ENCODE measurements at places on chromosomes 1 and 21.

GRCh38 chr1:225737161-225737560 lies 40.5 kb upstream of the SRP9 start:
- no peak for DNase-seq

- no peak for DNase-seq
Measured at GRCh38 chr1:235702412-235702811, 52.8 kb upstream of the GNG4 start.

DNA sequence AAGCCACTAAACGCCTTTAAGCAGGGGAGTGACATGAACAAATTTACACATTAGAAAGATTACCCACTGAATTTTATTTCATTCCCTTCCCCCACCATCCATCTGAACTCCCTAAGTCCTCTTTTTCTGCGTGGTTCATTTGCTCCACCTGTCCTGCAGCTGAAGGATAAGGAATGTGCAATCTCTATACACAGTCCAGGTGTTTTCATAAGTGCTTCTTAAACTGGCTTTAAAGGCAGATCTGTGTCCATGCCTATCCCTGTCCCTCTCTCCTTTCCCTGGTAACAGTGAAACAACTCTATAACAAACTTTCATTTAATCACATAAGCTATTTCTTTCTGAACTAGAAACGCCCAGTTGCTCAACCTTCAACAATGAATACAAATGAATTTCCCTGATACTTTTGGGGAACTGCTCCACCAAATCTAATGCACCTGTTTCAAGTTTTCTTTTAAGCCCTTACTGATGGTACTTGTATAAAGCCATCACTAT lies 8.4 kb downstream of the GSTM3 start:
- no peak for DNase-seq

DNA sequence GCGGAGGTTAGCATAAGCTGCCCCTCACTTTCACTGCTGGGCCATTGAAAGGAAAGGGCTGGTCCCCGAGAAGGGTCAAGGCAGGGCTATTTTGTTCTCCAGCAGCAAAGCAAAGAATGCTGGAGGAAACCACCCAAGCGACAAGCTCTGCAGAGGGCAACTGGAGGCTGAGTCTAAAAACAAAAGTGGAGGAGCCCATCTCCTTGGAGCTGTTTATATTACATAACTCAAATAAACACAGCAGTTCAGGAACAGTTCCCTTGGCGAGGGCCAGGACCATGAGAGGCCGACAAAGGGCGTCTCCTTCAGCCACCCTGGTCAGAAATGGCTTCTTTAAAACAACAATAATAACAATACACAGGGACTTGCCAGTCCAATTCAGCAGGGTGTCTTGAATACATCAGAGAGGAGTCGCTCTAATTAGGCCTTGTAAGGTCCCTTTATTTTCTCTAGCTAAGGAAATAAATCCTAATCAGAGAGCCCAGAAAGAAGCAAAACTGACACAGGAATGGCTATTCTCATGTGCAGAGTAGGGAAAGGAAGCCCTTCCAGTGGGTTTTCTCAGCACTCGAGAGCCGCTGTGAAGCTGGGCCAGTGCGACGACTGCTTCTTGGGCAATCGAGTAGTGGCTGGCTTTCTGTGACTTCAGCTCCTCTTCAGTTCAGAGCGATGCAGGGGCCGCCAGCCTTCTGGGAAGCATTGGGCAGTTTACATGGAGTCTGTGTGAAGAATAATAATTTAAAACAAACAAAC lies 57.0 kb upstream of the TARBP1 start:
- DNase-seq = no peak

DNA sequence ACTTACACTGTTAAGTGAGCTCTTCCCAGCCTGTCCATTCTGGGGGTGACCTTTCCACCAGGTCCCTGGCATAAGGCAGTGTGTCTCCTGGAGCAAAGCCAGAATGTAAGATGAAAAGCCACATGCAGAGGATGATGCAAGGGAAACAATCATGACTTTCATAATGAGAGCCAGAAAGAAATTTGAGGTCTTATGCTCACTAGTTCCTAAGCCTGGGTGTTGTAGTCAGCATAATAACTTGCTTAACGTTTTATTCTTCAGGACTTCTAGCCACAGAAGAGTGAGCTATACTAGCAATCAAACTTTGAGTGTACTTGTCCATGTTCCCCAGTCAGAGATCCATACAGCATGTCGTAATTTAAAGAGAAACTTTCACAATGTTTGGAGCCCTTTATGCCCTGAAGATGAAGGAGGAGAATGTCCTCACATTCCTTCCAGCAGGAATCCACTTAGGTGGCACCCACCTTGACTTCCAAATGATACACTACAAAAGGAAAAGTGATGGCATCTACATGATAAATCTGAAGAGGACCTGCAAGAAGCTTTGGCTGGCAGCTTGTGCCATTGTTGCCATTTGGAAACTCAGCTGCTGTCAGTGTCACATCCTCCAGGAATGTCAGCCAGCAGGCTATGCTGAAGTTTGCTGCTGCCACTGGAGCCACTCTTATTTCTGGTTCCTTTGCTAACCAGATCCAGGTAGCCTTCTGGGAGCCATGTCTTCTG lies 60.5 kb upstream of the FOXD3 start:
- DNase-seq = no peak

GRCh38 chr1:152018537-152018936 lies 18.3 kb downstream of the S100A11 start:
- no peak for DNase-seq

- no peak for DNase-seq
Measured at GRCh38 chr1:34918977-34919561, 10.4 kb downstream of the DLGAP3 start.

DNA sequence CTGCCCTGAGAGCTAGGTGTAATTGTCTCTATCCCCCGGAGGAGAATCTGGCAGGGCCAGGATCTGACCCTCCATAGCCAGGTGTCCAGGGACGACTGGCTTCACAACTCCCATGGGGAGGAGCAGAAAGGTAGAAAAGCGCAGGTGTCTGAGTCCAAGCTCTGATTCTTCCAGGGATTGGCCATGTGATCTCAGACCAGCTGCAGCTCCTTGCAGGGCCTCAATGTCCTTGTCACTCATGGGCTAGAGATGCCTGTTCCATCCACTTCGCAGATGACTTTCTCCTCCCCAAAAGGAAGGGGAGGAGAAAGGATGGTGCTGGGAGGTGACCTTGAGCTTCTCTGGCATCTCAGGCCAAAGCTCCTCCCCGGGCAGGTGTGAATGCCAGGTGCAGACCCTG lies 22.7 kb downstream of the HSPG2 start:
- DNase-seq = no peak

- no peak for DNase-seq
Measured at GRCh38 chr1:180888870-180889269, 23.8 kb upstream of the KIAA1614 start.

DNA sequence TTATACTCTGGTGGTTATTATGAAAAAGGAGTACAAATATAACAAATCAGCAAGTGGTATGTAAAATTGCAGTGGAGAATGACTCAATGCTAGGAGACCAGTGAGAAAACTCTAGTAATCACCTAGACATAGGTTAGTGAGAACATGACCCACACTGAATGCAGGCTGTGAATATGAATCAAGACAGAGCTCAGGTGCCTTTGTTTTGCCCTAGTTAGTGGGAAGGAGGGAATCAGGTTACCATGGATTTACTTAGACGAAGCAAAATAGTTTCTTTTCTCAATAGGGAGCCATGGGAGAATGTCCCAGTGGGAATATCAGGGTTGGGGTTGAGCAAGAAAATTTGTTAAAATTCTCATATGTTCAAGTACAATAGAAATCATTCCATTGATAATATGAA lies 10.6 kb upstream of the GCLM start:
- DNase-seq = no peak

- no peak for DNase-seq
Measured at GRCh38 chr1:5634893-5635292, 357.3 kb downstream of the NPHP4 start.

DNA sequence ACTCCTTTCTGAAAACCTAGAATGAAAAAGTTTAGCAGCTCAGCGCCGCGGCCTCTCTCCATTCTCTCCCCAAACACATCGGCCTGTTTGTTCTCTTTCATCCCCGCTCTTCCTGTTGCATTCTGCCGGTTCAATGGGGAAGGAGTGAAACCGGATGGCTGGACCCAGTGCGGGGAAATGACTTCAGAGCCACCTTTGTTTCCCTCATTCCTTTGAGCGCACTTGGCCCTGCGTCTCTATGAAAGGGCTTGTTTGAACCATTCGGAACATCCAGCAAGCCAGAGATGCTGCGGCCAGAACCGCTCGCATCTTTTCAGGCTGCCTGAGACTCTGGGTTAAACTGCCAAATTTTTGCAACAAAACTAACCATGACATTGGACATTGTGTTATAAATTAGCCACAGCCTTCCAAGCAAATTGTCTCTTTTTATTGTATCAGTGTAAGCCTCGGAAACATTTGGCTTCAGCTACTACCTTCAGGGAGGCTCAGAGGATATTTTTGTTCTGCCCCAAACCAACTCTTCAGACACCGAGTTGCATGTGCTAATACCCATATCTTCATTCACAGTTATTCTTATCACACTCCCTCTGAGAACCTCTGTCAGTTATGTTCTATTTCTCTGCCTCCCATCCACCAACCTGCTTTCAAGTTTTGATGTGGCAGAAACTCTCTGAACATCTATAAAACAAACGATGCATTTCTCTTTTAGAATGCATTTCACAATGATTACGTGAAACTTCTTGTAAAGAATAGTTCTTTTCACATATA lies 5.1 kb upstream of the OLIG1 start:
- no peak for DNase-seq

- DNase-seq = no peak
Measured at GRCh38 chr1:175520186-175520585, 223.2 kb downstream of the TNR start.

DNA sequence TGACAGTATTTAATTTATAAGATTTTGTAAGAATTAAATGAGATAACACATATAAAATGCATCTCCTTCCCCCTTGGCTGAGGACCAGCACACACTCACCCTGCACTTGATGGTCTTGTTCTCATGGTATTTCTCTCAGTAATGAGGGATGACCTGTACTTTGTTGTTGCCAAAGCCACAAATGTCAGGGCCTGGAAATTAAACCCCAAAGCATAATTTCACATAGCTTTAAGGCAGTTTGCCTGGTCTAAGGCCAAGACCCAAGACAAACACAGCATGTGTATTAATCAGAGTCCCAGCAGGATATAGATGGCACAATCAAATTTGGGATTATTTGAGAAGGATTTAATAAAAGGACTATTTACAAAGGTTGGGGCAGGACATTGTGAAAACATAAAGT lies 48.6 kb upstream of the EPS15 start:
- no peak for DNase-seq

- DNase-seq = no peak
Measured at GRCh38 chr1:170587253-170587593, 55.3 kb downstream of the GORAB start.

GRCh38 chr1:56555448-56555847 lies 23.9 kb downstream of the PLPP3 start:
- no peak for DNase-seq

- DNase-seq = no peak
Measured at GRCh38 chr1:201009962-201010645, 13.4 kb downstream of the KIF21B start.

DNA sequence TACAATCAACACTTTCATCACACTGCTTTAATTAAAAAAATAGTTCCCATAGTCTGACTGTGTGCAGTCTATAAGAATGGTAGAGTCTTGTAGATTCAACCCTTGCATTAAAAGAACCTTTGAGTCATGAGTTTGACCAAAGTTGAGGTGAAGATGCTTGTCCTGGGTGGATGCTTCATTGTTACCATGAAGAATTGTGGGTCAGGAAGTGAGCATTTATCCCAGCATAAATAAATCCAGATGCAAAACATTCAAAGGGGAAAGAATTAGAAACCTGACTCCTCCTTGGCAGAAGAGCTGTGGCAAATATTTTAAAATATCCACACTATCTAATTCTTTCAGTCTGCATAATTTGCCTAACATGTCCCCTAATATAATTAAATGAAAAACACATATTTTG lies 72.9 kb upstream of the SPAG17 start:
- no peak for DNase-seq

DNA sequence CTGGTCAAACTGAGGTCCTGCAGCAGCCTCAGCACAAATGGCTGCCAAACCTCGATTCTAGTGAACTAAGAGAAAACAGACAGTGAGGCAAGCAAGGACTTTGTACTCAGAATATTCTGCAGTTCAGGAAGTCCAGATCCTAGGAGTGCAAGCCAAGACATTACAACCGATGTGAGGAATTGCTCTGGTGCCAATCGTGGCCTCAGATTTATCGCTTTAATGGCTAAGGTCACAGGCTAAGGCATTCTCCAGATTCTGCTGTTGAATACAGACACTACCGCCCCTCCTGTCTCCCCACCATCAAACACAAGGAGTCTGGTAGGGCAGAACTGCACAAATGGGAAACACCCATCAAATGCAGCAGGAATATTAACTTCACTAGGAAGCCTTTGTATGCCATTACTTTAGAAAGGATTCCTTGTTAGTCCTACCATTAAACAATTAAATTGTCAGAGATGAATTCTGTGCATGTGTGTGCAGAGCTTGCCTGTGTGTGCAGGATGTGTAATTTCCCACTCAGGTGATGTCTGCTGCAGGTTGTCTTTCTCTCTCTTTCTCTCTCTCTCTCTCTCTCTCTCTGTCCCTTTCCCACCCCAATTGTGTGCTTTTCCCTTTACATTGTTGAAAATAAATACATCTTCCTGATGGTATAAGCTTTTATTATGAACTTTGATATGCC lies 9.2 kb upstream of the SERTAD4 start:
- no peak for DNase-seq

All from activated CD4-positive, alpha-beta T cell treated with anti-CD3 and anti-CD28 coated beads for 24 hours (primary cell).